ENCODE measurements at places on chromosomes 6 and 20.

- DNase-seq: no peak
These were observed 507.5 kb upstream of the SULF2 start for GRCh38 chr20:48292806-48293205.

- DNase-seq: no peak
These were observed 8.0 kb downstream of the JAG1 start for GRCh38 chr20:10665791-10666190.

DNA sequence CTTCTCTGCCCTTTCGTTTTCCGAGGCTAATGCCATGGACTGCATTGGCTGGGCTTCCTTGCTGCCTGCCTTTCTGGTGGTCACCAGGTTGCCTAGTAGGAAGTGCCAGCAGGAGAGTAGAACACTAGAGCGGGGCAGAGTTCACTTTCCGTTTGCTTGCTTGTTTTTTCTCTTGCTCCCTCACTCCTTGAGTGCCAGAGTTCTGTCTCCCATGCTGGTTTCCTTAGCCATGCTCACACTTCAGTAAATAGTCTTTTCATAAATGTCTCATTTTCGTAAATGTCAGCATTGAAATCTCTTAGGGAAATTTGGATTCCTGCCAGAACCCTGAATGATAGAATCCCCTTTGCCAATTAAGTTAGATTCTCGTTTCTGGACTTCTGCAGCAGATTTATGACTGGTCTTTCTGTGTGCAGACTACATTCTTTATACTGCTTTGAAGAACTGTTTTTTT lies 63.9 kb downstream of the FAM83B start:
- no peak for DNase-seq

- no peak for DNase-seq
These were observed 18.5 kb upstream of the PHACTR3 start for GRCh38 chr20:59585714-59586409.

GRCh38 chr20:17648791-17649730 lies 33.0 kb downstream of the RRBP1 start:
- peak; percentile 88 for DNase-seq

- no peak for DNase-seq
These were observed 129.7 kb downstream of the FAXC start for GRCh38 chr6:99219788-99220187.

GRCh38 chr6:8195714-8196102 lies 93.4 kb upstream of the EEF1E1 start:
- DNase-seq: no peak

DNA sequence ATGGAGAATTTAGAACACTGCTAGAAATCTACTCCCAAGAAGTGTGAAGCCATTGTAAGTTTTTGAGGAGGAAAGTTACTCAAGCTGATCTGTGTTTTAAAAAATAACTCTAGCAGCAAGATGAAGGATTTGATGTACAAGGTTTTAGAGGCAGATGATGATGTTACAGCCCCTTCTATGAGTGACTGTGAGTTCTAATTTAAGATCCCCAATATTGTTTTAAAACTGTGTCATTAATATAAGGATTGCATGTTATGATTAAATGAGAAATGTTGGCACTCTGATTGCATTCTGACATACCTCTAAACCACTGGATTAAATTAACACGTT lies 293.5 kb downstream of the ADGB start:
- DNase-seq: no peak

DNA sequence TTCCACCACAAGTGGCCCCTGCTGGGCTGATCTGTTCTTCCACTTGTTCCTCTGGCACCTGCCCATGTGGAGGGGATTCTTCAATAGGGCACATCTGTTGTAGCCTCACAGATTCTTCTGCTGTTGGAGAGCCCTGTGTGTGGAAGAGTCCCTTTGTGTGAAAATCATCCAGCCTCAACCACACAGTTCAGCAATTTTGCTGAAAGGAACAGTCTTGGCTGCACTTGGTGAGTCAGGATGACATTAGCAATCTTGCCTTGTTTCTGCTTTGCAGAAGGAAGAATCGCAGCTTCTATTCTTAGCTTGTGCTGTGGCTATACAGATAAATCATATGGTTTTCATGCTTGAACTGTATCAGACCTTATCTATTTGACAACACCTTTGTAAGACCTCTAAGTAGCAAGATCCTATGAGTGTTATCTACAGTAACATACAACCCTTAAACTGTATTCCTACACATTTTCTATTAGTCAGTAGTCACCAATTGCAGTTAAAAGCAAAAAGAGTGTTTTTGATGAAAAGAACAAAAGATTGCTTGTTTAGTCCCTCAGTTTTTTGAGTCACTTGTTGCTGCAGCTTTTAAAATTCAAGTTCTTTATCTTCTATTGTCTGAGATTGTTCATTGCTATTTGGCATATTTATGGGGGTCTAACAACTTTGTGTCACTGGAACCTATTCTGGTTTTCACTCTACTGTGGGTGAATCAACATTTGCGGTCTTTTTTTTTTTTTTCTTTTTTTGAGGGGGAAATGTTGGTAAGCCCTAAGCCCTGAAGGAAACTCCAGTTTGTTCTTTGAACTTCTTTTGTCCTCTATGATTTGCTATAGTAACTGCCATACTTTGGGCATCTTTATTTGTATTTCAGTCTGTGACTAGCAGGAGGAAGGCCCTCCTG lies 231.6 kb downstream of the TFAP2B start:
- no peak for DNase-seq

- no peak for DNase-seq
These were observed 350.2 kb upstream of the IMPG1 start for GRCh38 chr6:76422511-76423213.

DNA sequence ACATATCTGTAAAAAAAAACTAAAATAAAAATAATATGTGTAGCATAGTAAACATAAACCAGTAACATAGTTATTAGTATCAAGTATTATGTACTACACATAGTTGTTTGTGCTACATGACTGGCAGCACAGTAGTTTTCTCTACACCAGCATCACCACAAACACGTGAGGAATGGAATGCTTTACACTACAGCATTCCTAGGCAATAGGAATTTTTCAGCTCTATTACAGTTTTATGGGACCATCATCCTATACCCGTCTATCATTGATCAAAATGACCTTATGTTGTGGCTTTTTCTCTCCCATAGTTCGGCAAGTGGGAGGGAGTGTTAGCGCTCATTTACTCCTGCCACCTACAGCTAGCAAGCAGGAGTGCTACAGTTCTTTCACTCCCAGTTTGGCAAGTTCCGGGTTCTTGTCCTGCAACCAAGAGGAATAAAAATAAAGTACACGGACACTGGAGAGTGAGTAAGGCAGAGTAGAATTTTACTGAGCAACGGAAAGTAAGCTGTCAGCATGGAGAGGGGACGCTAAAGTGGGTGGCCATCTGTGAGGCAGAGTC lies 196.8 kb upstream of the HSF2 start:
- no peak for DNase-seq

- no peak for DNase-seq
These were observed 164.5 kb downstream of the CD83 start for GRCh38 chr6:14281811-14282660.

DNA sequence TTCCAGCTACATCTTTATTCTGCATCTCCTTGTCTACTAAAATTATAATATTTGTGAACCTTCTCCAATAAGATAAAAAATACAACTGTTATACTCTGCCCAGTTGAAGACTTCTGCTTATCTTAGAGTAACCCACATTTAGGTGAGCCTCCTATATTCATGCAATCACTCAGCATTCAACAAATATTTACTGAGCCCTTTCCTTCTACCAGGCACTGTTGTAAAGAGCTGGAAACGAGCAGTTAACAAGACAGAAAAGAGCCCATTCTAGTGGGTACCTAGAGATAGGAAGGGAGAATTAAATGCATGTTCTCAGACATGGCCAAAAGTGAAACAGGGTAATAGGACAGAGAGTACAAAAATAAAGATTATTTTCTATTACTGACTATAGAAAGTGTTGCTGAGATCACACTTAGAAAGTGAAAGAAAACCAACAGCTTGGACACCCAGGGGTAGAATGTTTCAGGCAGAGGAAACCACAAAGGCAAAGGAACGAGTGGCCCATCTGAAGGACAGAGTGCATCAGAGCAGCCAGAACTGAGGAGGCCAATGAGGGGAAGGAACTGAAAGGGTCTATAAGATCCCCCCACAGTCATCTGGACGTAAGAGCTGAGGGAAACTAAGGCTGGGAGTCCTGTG lies 50.8 kb upstream of the SMLR1 start:
- no peak for DNase-seq

GRCh38 chr6:10382728-10383330 lies 32.0 kb downstream of the TFAP2A start:
- DNase-seq: no peak

GRCh38 chr6:29739136-29739881 lies 16.1 kb downstream of the HLA-F start:
- no peak for DNase-seq

GRCh38 chr20:47464380-47465101 lies 37.1 kb upstream of the NCOA3 start:
- no peak for DNase-seq

- DNase-seq: peak; percentile 74
These were observed 26.5 kb downstream of the SULF2 start for GRCh38 chr20:47758517-47759450.

GRCh38 chr6:63640062-63640461 lies 4.5 kb downstream of the PHF3 start:
- no peak for DNase-seq

GRCh38 chr20:13109658-13110057 lies 100.9 kb downstream of the SPTLC3 start:
- no peak for DNase-seq

DNA sequence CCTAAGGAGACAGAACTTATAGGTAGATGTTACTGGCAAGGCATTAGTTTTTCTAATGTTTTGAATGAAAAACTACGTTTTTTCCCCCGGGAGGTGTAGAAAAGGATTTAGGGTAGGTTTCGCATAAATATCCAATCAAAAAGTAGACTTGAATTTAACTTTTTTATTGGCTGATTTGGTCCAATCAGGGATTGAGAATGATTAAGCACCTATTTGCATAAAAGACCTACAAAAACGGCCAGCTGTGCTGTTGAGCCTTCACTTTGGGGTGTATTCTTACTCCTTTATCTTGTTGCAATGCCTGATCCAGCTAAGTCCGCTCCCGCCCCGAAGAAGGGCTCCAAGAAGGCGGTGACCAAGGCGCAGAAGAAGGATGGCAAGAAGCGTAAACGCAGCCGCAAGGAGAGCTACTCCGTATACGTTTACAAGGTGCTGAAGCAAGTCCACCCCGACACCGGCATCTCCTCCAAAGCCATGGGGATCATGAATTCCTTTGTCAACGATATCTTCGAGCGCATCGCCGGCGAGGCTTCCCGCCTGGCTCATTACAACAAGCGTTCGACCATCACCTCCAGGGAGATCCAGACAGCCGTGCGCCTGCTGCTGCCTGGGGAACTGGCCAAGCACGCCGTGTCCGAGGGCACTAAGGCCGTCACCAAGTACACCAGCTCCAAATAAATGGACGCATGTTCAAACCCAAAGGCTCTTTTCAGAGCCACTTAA lies 113.5 kb upstream of the BTN3A2 start:
- peak; percentile 92 for DNase-seq

DNA sequence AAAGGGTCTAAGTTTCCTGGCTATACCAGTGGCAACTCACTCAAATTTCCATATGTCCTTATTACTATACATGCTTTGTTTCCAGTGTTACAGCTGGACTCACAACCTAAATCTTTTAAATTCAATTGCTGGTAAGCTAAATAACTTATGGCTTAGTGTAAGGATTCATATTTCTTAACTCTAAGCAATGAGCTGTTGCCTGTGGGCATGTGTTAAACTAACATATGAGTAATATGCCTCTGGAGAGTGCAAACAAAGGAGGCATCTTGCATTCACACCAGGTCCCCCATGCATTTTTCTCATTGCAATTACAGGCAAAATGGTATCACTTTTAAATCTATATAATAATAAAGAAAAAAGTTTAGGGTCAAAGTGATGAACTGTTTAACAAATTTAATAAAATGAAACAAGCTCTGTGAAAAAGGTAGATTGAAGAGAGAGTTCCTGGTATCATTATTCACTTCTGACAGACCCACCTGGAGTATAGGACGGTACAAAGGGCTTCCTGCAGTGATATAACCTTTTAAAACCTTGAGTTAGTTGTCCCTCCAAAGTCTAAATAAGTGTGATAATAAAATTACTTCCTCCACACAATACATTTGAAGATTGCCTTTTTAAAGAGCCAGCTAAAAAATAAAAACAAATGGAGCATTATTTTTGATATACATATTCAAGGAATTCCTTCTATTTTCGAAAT lies 57.6 kb upstream of the HMGCLL1 start:
- no peak for DNase-seq

- DNase-seq: no peak
These were observed 170.6 kb downstream of the IBTK start for GRCh38 chr6:82076916-82077315.

- DNase-seq: peak; percentile 62
These were observed 81.1 kb downstream of the PRDM1 start for GRCh38 chr6:106167096-106167814.

- DNase-seq: peak; percentile 13
These were observed 466.6 kb upstream of the AGPAT4 start for GRCh38 chr6:161740486-161740885.

- DNase-seq: peak; percentile 3
These were observed 734 bp downstream of the MMS22L start for GRCh38 chr6:97282238-97282725.

DNA sequence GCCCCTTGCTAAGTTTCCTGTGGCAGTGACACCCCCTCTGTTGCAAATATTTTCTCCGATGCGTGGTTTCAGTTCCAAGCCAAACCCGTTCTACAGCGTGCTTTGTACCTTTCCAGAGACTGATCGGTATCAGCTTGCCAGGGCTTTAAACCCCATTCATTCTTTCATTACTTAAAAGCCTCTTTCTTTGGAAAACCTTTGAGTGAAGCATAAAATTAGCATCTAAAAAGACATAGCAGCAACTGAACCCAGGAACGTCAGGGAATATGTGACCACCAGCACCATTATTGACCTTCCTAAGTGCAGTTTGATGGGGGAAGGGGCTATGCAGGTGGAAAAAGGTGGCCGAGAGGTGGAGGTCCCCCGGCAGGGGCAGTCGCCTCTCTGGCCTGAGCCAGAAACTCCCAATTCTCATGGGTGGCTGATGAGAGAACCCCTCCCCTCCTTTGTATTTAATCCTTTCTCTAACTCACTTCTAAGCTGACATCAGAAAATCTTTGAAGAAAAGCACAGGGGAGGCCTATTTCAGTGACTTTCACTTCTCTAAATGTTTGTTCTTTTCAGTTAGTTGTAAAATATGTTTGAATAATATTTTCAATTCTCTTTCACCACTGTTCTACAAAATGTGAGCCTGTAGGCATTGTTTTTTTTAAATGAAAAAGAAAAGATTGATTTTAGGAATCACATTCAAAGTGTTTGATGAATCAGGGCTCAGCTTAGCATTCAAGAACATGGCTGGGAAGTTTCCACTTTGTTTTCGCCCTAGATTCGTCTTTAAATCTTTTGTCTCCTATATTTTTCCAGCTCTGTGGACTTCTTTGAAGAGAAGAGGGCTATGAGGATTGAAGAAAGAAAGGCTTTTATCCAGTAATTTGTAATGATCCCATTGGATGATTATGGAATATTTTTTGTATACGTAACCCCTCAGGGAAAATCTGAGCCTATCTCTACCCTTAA lies 89.2 kb downstream of the RSPH3 start:
- peak; percentile 28 for DNase-seq

DNA sequence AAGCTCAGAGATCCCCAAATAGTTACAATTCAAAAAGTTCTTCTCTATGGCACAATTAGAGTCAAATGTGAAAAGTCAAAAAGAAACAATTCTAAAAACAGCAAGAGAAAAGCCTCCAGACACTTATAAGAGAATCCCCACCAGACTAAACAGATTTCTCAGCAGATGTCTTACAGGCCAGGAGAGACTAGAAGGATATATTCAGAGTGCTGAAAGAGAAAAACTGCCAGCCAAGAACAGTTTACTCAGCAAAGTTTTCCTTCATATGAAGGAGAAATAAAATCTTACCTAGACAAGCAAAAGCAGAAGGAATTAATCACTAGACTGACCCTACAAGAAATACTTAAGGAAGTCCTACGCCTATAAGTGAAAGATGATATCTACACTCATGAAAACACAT lies 176.1 kb upstream of the OPRM1 start:
- DNase-seq: no peak

All from RPMI8226 (cell line).